ENCODE measurements at places on chromosomes 1 and 21. TPM values are rescaled to one million over a fixed set of nuclear protein-coding genes. Genes with fewer than 3 reads are reported as not detected.

LAX1 gene
- total RNA-seq, result not detected

MTARC1 gene
- 2.6 TPM for total RNA-seq

OR10X1 gene
- total RNA-seq, result not detected

SELP gene
- total RNA-seq, result 0.21 TPM

SELENBP1 gene
- 15.6 TPM for total RNA-seq
